ENCODE measurements at places on chromosomes 2 and 18.

DNA sequence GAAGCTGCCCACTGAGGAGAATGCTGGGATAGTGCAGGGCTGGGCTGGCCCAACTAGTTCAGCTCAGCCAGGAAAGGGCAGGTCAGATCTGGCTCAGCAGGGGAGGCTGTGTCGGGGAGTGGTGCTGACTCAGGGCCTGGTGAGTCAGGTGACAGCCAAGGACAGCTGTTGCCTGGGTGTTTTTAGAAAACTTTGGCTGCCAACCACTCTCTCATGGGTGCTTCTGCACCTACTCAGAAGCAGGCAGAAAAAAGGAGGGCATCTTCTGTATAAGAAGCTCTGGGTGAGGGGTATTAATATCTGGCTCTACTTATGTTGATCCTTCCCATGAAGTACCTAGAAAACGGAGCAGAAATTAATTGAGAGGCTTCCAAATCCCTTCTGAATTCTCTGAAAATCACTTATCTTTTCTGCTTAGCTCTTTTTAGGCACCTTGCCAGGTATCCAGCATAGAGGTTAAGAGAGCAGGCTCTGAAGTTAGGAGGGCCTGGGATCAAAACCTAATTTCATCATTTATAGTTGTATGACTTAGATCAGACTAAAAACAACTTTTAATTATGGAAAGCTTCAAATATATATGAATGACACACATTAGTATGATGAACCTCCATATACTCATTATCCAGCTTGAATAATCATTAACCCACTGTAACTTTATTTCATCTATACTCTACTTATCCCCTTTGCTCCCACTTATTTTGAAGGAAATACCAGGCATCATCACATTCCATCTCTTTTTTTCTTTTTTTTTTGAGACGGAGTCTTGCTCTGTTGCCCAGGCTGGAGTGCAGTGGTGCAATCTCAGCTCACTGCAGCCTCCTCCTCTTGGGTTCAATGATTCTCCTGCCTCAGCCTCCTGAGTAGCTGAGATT is 15.5 kb upstream of the RAB10 start:
- DNase-seq: no peak

DNA sequence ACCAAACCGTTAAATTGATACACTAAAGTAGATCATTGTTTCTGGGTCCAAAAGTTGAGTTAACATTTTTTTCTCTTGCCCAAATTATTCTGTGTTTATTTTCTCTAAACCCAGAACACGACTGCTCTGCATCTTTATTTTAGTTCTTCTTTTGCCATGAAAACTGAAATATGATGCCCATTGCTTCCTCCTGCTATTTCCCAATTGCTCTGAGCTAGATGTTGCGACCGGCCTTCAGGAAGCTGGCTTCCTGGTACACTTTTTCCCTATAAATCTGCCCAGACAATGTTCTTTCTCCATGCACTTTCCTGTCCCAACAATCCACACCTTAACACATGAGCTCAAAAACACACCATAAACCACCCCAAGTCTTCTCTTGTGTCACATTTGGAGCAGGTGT is 501.4 kb downstream of the FBXO15 start:
- no peak for DNase-seq

DNA sequence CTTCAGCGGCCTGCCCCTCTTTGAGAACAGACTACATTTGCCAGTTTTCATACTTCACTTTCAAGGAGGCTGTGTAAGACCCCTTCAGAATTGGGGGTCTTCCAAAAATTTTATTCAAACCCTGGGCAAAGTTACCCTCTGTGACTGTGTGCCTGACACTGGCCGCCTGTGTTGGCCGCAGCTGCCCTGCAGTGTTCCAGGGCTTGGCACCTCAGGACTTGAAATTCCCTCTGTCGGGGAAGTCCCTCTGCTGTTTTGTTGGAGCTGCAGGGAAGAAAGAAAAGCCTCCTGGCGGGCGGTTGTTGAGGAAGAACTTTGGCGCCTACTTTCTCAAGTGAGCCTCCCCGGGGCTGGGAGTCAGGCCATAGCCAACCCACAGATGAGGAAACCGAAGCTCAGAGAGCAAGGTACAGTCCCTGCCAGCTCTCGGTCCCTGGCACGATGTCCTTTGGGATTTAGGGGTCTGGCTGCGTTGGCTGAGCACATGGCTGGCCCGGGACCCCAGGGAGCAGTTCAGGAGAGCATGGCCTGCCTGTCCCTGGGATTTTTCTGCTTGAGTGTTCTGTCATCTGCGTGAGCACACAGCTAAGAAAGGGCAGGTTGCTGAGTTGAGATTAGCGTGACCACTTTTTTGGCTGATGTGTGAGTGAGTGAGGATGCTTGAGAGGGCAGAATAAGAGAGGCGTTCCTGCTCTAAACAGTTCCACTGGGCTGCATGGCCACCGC is 17.9 kb upstream of the ASB1 start:
- no peak for DNase-seq

GRCh38 chr2:53708988-53709387 is 58.6 kb upstream of the CHAC2 start:
- DNase-seq: no peak

DNA sequence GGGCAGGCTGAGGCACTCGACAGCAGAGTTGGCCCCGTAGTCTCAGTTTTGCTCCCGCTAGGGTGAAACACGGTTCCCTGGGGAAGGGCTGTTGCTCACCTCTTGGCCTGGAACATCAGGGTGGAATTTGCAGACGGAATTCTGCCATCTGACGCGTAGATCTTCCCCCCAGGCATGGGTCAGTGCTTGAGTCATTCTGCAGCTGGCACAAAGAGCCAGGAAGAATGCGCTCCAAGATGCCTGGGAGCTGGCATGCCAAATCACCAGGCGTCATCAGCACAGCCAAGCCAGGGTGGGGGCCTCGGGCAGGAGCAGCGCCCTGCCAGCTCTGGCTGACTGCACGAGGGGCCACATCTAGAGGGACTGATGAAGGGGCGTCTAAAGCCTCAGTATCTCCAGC is 42.7 kb downstream of the ODC1 start:
- no peak for DNase-seq

- DNase-seq: no peak
Measured at GRCh38 chr18:407191-407590, 93.3 kb downstream of the COLEC12 start.

- DNase-seq: no peak
Measured at GRCh38 chr2:215678094-215678493, 242.2 kb upstream of the FN1 start.

DNA sequence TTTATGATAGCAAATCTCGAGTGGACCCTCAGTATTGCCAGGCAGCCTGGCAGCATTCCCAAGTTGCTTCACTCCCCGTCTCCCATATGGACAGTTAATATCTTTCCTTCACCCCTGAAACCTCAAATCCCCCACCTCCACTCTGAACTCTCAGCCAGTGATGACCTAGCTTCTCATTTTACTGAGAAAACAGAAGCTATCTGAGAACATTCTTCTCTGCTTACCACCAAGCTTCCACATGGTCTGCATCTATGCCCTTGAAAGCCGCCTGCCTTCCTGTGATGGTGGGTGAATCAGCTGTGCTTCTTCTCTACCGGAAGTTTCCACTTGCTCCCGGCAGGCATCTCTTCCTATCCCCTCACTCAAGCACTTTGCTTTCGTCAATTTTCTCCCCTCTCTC is 529.2 kb downstream of the EPHA4 start:
- no peak for DNase-seq

DNA sequence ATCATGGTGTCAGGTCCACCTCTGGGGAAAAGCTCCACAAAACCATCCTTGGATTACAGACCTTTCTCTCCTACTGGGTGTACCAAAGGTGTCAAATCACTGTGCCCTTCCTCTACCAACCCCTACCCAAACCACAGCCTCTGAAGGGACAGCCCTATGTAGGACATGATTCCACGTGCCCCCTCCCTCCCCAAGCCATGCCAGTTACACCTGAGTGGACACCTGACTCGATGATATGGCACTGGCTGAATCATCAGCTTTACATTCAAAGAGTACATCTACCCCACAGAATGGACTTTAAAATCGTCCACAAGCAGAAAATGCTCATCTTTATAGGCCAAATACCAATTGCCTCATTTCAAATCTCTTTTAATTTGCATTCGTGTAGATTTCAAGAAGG is 26.0 kb downstream of the TRABD2A start:
- DNase-seq: no peak

DNA sequence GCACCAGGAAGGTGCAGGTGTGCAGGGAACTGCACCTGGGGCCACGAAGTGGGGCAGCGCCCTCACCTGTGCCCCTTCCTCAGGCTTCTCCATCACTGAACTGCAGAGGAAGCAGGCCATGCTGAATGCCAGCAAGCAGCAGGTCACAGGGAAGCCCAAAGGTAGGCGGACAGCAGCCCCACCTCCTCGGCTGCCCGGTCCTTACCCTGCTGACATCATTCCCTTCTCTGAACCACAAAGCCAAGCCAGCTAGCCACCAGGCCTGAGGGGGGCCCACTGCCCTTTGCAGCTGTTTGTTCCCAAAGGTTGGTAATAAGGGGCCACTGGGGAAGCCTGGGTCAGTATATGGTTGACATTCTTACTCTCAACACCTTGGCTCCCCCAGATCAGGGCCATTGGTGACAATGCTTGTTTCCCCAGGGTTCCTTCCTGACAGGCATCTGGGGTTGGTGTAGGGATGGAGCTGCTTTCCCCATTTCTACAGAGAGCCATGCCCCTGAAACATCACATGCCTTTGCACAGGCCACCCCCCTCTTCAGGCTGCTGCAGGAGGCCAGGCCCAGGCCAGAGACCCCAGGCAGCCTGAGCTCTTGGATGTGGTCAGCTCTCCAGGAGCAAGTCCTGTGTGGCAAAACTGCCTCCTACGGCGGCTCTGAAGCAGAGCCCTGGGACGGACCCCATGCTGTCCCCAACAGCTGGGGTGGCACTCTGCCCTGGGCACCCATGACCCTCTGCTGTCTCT is 47.8 kb downstream of the FAM168B start:
- no peak for DNase-seq

GRCh38 chr2:170869036-170869435 is 52.3 kb downstream of the GAD1 start:
- no peak for DNase-seq

- DNase-seq: no peak
Measured at GRCh38 chr2:6913415-6914157, 3.6 kb upstream of the RNF144A start.

GRCh38 chr2:37881397-37881796 is 43.7 kb upstream of the RMDN2 start:
- no peak for DNase-seq

- DNase-seq: no peak
Measured at GRCh38 chr2:46780801-46781445, 134.7 kb downstream of the MCFD2 start.

DNA sequence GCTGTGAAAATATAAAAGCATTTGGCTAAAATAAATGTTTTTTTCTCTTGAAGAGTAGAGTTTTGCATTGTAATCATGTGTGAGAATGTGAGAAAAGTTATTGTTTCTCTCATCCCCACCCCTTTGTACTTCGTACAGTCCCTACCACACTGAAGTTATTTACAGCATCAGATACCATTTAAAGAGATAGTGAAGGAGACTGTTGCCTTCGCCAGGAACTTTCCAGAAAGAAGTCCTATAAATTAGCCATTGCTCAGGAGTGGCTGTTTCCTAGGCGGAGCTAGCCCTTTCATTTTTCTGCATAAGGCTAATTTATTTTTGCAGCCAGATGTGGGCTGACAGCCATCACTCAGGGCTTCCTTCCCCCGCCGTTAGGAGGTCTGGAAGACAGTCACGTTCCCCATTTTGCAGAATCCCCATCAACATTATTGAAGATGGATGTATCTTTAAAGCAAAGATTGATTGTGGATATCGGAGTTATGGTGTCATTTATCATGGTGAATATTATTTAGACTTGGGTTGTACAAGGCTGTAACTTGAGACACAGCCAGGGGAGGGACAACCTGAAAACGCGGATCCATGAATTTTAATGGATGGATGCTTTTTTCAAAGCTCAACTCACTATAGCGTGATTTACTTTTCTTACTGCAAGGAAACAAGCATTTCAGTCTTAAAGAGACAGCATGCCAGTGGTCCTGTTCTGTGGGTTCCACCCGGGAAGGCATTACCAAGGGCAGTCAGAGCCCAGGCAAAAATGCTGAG is 17.1 kb downstream of the TSHZ1 start:
- no peak for DNase-seq

DNA sequence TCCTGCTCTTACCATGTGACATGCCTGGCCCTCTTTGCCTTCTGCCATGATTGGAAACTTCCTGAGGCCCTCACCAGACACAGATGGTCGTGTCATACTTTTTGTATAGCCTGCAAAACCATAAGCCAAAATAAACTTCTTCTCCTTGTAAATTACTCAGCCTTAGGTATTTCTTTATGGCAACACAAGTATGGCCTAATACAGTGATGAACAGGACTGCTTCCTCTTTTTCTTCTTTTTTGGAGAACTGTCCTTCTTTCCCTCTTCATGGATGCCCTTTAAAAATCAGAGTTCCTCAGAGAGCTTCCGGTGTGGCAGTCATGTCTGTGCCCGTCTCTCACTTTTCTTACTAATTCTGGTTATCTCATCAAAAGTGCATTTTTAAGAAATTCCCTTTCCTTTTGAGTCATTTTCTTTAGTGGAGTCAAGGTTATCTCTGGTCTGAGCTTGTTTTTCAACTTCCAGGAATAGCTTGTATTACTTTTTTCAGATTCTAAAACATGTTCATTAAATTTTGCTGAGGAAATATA is 9.2 kb upstream of the IL1A start:
- no peak for DNase-seq

GRCh38 chr2:16855183-16855582 is 189.5 kb upstream of the CYRIA start:
- DNase-seq: no peak

GRCh38 chr18:59038295-59039039 is 101.2 kb upstream of the SEC11C start:
- DNase-seq: no peak

DNA sequence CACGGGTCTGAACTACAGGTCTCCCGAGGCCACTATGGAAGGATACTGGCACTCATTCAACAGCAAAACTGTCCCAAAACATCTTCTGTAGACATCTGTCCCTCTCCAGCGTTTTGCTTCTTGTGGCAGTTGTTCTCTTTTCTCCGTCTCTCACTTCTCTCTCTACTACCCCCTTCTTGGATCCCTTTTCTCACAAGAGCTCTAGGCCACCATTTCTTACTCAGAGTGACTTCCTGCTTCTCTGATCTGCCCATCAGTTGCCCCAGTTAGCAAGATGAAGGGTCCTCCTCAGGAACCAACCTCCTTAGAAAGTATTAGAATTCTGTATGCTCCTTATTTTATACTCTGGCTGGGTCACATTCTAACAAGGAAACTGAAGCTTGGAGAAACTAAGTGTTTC is 32.6 kb downstream of the BCL2 start:
- DNase-seq: no peak

GRCh38 chr2:119438726-119439284 is 7.2 kb downstream of the TMEM37 start:
- DNase-seq: no peak

All from activated T-helper 9 cell treated with anti-CD3 and anti-CD28 coated beads, Interleukin-2, amount 50 U/mL, for 16 hours (primary cell).